ENCODE measurements at places on chromosomes 5 and 9.

GRCh38 chr5:68884883-68885282 is 208.9 kb upstream of the SLC30A5 start:
- DNase-seq = no peak

DNA sequence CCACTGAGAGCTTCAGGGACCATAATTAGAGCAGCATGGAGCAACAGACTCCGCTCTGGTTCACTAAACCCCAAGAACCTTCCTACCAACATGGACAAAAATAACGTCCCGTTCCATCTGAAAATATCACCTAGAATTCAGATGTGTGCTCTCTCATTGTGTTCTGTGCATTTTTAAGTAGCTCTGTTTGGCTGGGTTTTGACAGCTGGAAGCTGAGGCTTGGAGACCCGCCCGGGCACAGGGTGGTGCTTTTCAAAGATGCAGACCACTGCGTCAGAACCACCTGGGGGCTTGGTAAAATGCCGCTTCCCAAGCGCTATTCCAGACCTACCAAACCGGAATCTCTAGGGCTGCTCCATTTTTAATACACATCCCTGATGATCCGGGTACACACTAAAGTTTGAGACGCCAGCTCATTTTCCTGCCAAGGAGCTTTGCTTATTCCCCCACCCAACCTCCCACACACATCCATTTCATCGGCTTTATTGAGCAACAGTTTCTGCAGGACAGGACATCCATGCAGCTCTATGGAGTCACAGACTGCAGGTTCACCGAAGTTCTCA is 104.8 kb downstream of the GABBR2 start:
- no peak for DNase-seq

DNA sequence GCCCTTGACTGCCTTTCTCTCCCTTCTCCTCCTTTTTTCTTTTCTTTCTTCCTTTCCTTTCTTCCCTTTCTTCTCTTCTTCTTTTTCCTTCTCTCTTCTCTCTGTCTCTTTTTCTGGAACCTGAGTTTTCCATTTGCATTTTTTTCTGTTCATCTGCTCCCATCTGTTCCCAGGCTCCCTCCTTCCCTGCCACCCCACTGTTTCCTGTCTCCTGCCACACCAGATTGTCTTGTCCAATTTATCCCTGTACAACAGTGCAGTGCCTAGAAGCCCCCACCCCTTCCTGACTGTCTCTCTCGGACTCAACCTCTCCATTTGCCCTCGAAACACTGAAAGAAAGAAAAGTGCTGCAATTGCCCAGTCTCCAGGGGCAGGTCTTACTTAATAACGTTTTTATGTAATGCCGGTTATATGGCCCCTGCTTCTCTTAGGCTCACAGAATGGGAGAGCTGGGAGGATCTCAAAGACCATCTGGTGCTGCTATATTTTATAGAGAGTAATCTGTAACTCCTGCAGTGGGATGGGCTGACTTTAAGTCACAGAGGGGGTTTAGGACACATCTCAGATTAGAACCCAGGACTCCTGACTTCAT is 101.4 kb downstream of the RALGPS1 start:
- no peak for DNase-seq

- DNase-seq = no peak
Measured at GRCh38 chr5:146130440-146131045, 25.2 kb upstream of the PLAC8L1 start.

DNA sequence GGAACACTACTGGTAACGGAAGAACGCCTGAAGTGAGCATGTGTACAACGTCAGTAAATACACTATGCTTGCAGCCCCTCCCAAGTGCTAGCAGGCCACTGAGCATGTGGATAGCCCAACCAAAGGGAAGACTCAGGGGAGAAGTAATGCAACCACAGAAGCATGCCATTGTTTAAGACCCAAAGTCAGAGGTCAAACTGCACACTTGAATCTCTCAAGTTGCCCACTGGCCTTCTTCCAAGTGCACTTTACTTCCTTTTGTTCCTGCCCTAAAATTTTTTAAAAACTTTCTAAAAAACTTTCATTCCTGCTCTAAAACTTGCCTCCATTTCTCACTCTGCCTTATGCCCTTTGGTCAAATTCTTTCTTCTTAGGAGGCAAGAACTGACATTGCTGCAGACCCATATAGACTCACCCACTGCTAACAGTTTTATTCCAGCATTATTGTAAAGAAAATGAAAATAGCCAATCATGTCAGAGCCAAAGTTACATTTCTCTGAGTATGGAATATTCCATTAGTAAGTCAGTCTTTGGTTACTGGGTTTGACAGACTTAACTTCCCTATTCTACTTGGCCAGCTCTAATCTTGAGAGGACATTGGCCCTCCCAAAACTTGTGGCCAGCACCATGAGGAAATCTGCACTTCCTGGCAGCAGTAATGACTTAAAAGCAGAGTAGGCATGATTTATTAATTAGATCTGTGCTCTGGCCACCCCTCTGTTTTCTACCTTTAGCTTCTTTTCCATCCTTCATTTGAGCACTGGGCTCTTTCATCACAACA is 76.9 kb downstream of the TSSK1B start:
- no peak for DNase-seq

- no peak for DNase-seq
Measured at GRCh38 chr5:73896097-73896496, 270.1 kb downstream of the ARHGEF28 start.

Data from CD4-positive, alpha-beta T cell treated with Interferon gamma for 1 hour (primary cell).